Stimulated activated CD4-positive, alpha-beta T cell treated with anti-CD3 and anti-CD28 coated beads, Interleukin-4, amount 100 ng/mL, for 4 hours (primary cell): ENCODE measurements at places on chromosomes 16 and 17.

- DNase-seq = no peak
Measured at GRCh38 chr16:54987081-54987480, 56.4 kb downstream of the IRX5 start.

DNA sequence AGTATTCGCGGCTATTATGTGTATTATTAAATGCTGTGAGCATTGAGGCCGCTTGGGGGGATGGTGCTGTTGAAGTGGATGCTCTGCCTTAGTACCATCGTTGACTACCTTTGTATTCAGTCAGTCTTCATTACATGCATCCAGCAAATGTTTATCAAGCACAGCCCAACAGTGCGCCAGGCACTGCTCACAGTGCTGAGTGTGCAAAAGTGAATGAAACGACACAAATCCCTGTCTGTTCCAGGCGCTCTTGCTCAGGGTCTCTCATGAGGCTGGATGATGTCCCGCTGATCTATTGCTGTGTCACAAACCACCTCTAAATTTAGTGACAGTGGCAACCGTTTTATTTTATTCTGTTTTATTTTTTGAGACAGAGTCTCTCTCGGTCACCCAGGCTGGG lies 53.8 kb downstream of the OTOA start:
- no peak for DNase-seq

DNA sequence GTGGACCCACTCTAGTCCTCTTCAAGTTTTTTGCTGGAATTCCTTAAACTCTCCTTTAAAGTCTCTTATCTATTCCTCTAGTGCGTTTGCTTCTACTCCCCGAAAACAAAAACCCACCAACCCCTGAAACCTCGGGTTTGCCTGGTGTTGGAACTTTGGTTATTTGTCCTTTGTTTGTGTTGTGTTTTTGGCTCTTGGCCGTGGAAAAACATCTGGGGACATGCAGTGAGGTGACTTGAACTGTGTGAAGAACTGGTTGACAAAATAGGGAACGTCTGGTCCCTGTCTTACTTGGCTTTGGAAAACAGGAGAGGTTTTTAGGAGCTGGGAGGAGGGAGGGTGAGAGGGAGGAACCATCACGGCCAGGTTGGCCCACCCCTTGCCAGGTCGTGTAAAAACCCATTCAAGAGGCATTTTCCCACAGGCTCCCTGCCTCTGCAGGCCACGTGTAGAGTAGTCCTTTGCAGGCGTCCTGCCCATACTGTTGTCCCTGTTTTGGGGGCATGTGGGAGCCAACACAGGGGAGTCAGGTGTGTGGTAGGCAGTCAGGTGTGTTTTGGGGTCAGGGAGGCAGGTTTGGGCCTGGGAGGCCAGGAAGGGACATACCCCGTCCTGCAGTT lies 169.3 kb downstream of the RAB11FIP4 start:
- DNase-seq = no peak

- no peak for DNase-seq
Measured at GRCh38 chr17:71926746-71927398, 193.9 kb upstream of the SOX9 start.

GRCh38 chr16:49972961-49973360 lies 52.1 kb upstream of the CNEP1R1 start:
- DNase-seq = no peak

DNA sequence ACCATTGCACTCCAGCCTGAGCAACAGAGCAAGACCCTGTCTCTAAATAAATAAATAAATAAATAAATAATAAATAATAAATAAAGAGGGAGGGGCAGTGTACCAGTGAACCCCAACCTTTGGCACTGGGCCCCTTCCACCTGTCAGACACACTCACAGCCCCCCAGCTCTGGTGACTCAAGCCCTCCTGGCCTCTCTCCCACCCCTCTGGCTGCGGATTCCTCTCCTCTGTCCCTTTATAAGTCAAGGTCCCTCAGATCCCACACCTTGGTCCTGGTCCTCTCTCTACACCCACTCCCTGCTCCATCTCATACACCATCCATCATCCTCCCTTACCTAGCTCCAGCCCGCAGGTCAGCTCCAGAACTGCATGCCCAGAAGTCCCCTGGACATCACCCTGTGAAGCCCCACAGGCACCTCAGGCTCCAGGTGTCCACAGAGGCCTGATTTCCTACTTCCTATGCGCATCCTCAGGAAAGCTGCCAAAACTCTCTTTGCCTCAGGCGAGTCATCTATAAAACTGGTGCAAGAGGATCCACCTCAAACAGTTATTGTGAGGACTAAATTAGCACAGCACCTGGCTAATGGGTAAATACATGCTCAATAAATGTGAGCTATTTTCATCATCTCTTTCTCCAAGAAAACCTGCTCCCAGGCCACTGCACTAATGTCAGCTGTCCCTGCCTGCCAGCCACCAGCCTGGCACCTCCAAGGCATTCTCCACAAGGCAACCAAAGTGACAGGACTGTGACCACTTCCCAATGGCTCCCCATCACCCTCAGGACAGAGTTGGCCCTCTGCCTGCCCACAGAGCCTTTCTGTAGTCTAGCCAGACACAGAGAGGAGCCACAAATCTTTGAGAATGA lies 46.8 kb downstream of the BEAN1 start:
- no peak for DNase-seq

DNA sequence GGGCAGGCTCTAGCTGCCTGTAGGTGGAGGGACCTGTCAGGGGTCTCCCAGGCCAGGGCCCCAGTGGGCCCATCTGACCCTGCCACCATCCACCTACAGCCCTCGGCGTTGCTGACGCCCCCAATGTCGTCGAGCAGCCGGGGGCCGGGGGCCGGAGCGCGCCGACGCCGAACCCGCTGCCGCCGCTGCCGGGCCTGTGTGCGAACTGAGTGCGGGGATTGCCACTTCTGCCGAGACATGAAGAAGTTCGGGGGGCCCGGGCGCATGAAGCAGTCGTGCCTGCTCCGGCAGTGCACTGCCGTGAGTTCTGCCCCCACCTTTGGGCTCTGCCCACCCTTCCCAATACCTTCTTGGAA lies 2.2 kb downstream of the FBXL19 start:
- DNase-seq = no peak

- no peak for DNase-seq
Measured at GRCh38 chr16:1990351-1991134, 773 bp downstream of the SYNGR3 start.

GRCh38 chr17:45228763-45229539 lies 7.3 kb downstream of the FMNL1 start:
- DNase-seq = peak; percentile 79

GRCh38 chr16:81746566-81746965 lies 32.5 kb upstream of the PLCG2 start:
- no peak for DNase-seq

GRCh38 chr17:64291268-64291851 lies 28.3 kb upstream of the TEX2 start:
- DNase-seq = no peak

DNA sequence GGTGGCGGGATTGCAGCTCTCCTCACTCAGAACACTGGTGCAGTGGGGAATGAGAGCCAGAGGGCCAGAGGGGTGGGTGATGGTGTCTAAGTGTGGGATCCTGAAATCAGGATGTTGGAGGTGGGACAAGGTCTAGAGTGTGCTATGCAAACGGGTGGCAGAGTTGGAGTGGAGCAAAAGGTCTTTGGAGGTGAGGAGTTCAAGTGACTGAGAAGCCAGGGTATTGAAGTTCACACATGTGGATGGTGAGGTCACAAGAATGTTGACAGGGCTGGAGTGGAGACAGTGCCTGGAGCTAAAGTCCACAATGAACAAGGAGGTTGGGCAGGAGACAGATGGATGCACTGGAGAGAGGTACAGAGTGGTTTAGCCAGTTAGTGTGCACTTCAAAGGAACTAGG lies 38.3 kb upstream of the MAP3K14 start:
- no peak for DNase-seq

- no peak for DNase-seq
Measured at GRCh38 chr17:50871898-50872297, 5.7 kb upstream of the TOB1 start.

GRCh38 chr16:57374067-57374534 lies 1.8 kb downstream of the CX3CL1 start:
- DNase-seq = no peak

DNA sequence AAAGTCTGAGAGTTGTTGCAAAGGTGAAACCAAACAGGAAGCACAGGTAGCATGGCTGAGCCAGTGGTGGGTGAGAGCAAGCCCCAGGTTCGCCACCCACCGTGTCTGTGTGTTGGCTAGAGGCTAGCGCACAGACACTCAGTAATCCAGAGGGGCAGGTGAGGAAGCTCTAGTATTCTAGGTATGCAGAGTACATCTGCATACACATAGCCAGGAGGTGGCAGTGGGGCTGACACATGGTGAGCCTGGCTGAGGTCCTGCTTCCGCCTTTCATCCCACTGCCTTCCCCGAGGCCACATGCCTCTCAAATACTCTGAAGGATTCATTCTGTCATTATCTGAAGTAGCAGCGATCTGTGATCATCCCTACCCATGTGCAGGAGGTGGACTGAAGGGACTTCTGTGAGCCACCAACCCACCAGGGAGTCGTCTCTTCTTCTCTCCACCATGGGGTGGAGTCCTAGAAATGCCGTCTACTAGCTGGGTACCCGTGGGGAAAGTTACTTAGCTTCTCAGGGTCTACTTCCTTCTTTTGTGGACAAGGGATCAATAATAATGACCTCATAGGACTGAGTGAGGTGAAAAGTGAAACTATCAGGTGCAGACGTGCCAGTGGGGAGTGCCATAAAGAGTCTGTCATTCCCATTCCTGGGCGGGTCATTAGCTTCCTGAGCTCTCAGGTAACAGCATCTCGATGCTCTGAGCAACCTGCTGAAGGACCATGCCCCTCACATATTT lies 36.0 kb upstream of the ICAM2 start:
- DNase-seq = no peak

GRCh38 chr16:85476389-85476788 lies 136.7 kb upstream of the GSE1 start:
- no peak for DNase-seq

- DNase-seq = no peak
Measured at GRCh38 chr17:78766225-78766624, 15.8 kb downstream of the CYTH1 start.

DNA sequence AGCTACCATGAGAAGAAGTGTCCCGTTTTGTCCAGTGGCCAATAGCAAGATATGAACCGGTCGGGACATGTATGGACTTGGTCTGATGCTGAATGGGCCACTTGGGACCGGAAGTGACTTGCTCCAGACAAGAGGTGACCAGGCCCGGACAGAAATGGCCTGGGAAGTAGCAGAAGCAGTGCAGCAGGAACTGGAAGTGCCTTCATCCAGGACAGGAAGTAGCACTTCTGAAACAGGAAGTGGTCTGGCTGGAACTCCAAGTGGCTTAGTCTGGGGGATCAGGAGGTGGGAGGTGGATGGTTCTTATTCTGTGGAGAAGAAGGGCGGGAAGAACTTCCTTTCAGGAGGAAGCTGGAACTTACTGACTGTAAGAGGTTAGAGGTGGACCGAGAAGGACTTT lies 5.3 kb downstream of the EFNB3 start:
- no peak for DNase-seq

GRCh38 chr17:50725769-50726655 lies 6.6 kb downstream of the LUC7L3 start:
- no peak for DNase-seq

DNA sequence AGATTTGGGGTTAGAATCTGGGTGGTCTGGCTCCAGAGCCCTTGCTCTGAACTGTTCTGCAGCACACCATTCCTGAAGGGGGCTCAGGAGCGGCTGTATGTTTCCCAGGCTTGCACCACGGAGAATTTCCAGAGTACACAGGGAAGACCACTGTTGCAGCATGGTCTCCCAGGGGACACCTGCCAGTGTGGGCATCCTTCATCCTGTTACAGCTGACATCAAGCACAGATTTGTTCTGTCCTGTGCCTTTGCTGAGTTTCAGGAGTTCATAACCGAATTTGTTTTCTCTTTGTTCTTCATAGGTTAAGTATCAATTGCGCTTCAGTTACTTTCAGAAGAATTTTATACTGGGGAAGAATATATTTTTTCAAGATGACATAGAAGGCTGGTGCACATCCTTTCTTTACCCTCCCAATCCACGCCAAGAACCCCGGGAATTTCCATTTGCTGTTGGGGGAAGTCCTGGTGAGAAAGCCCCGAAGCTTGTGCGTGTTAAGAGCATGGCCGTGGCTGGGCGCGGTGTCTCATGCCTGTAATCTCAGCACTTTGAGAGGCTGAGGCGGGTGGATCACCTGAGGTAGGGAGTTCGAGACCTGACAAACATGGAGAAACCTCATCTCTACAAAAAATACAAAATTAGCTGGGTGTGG lies 26.3 kb upstream of the ABCA3 start:
- DNase-seq = no peak

- peak; percentile 36 for DNase-seq
Measured at GRCh38 chr16:17476414-17477259, 5.9 kb upstream of the XYLT1 start.

DNA sequence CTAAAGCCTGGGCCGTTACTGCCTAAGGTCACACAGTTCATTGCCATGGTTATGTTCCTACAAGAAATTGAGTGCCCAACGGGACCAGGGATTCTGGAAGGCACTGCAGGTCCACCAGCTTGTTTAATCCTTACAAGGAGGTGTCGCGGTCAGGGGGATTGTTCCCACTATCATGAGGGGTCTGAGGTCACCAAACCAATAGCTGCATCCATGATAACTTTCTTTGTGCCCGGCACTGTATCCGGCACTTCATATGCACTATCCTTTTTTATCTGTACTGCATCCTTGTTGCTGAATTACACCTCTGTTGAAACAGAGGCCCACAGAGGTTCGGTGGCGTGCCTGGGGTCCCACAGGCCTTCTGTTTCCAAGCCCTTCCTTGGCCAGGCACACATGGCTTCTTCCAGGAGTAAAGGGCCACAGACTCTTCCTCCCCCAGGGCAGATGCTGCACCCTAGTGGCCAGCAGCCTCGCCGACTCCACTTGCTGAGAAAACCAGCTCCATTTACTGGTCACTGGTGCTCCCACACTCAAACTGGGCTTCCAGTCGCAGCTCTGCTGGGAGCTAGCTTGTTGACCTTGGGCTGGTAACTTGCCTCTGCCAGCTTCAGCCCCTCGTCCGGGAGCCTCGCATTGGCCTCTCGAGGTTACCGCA lies 82.0 kb upstream of the PLCG2 start:
- DNase-seq = peak; percentile 31

DNA sequence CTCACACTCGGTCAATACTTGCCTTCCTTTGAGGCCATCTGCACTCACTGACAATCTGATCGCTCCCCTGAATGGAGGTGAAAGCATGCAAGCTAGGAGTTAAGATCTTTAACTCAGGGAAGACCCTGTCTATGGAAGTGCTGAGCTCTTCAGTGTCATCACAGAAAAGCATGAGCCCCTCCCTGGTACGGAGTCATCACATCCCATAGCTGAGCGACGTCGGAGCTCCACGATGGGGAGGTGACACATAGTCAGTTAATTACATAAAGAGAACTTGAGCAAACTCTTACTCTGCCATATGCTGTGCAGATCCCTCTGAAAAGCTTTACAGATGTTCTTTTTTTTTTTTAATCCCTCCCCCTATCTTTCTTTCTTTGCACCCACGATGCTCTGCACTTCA lies 463.2 kb downstream of the WWOX start:
- DNase-seq = no peak
